Umbilical cord (tissue), 2 donors: ENCODE measurements at places on chromosomes 2 and 18.

GRCh38 chr2:195574312-195574711 lies 82.7 kb upstream of the SLC39A10 start:
- no peak for DNase-seq

DNA sequence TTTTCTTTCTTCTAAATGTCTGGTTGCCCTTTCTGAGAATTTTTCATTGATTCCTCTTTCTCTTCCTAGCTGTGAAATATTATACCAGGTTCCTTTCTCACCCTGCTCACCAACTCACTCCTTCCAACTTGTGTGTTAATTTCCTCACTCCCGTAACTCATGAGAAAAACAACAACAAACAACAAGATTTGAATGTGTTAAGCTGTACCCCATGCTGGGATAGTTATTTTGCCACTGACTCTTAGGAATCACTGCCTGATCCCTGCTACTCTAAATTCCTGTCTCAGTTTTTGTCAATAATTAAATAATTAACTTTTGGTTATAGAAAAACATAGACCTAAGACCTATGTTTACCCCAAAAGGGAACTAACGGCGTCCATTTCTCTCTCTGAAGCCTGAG lies 242.7 kb downstream of the DPP10 start:
- no peak for DNase-seq

DNA sequence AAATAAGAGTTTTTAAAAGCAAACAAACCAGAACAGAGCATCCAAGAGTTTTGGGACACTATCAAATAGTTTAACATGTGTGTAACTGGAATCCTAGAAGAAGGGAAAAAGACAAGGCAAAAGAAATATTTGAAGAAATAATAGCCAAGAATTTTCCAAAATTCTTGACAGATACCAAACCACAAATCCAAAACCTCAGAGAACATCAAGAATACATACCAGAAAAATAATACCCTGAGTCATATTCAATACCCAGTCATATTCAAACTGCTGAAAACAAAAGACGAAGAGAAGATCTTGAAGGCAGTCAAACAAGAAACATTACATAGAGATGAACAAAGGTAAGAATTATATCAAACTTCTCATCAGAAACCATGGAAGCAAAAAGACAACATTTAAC lies 22.9 kb downstream of the INO80C start:
- no peak for DNase-seq

DNA sequence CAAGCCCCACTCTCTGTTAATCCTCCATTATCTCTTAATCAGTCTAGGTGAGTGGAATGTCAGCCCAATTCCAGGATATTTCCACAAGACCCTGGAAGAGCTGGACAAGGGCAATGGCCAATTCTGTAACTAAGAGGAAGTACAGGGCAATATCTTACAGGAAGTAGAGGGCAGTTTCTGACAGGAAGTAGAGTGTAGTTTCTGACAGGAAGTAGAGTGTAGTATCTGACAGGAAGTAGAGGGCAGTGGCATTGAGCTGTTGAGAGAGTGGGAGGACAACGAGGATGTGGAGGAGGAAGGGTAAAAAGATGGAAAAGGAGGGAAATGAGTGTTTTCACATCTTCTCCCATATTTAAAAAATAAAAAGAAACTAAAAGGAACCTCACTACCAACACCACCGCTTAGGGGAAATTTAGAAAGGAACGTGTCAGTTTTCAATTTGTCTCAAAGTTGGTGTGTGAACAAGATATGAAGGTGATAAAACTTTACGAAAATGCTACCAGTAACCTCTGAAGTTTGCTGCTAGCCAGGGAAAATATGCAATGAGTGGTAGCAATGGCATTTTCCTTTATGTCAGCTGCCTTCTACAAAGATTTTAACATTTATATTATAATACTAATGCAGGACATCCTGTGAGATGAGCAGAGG lies 430.9 kb upstream of the HNRNPA3 start:
- no peak for DNase-seq

DNA sequence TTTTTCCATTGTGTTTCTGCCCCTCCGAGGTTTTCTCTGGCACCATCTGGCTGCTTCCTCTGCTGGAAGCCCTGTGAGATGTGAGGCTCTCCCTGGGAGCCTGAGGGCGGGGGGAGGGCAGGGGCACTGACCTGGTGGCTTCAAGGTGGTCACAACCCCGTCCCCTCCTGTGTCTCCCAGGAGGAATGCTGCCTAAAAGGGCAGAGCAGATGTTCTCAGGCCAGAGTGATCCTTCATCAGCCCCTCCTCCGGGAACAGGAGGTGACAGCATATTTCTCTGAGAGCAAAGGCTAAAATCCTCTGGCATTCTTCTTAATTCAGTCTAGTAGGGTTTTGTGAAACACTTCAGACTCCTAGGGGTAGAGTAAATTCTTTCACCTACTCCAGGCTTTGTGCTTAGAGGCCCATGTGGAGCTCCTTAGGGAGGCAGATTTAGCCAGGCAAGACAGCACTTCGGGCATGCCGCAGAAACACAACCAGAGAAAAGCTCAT lies 18.3 kb upstream of the GREB1 start:
- DNase-seq = no peak

DNA sequence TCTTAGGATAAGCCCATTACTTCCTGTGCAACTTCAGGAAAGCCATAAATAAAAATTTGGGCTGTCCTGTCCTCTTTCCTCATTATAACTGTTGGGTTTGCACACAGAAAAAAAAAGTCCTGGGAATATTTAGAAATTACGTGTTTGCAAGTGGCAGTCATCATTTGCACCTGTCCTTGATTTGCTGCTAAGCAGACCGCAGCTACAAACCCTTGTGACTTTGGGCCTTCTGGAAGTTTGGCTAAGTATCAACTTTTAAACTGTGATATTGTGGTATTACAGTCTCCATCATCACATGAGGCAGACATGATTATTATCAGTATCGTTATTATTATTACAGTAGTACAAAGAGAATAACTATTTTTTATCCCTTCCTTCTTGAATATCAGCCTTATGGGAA lies 260.7 kb upstream of the SESTD1 start:
- DNase-seq = no peak

GRCh38 chr18:58139459-58140386 lies 95.7 kb downstream of the NEDD4L start:
- no peak for DNase-seq
